ENCODE measurements at places on chromosomes 11 and 22. TPM values are rescaled to one million over a fixed set of nuclear protein-coding genes. Genes with fewer than 3 reads are reported as not detected.

Gene OR52N4
- 2.2 TPM for total RNA-seq

Gene SORL1
- 414 TPM for total RNA-seq

Gene MAP6
- total RNA-seq = not detected

Gene OR52E8
- not detected for total RNA-seq

Gene GAL3ST3
- total RNA-seq = not detected

Gene MRPL23
- total RNA-seq = 49.0 TPM

Data from naive thymus-derived CD8-positive, alpha-beta T cell (primary cell).